ENCODE measurements at places on chromosomes 7 and 10.
A peak's percentile ranks its signal among the peaks of the same experiment; 100 is the strongest.

DNA sequence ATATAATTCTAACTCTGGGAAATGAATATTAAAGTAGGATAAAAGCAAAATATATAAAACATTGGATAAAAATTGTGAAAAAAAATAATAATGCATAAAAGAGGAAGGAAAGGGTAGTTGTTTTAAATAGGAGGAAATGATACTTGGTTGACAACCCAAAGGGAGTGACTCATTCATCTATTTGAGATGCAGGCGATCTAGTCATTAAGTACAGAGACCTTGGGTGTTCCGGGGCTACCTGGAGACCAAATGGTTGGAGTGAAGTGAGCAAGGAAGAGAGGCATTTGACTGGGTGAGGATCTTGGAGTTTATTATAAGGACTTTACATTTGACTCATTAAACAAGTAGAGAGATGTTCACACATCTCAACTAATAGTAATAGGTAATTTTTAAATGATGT, 111.0 kb downstream of the LRRTM3 start:
- DNase-seq: no peak

DNA sequence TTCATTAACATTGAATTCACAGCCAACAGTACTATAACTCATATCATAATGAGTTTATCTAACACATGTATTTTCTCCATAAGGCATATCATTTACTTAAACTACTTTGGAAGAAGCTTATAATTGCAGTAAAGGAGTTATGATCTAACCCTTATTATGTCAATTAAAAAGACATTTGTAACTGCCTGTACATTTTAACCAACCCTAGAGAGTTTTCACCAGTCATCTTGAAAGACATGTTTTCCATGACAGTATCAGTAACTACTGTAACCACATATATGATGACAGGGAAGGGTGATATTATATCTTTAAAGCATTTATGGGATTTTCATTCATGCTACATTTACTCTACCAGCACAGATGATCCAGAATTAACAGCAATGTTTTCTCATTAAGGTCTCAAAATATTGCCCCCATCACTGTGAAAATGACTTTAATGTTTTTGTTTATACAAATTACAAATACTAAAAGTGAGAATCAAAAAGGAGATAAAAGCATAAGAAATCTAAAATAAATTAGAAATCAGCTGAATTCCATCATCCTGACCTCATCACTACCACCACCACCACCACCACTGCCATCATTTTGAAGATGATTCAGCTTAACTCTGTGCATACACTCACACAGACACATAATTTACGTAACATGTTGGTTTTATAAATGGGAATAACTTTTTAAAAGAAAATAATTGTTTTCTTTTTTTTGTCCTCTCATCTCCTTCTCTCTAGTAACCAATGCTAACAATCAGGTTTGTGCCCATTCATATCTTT, 53.6 kb downstream of the MKLN1 start:
- no peak for DNase-seq

- DNase-seq: peak; percentile 16
Observed at GRCh38 chr10:88152728-88153133, 289.3 kb downstream of the PTEN start.

DNA sequence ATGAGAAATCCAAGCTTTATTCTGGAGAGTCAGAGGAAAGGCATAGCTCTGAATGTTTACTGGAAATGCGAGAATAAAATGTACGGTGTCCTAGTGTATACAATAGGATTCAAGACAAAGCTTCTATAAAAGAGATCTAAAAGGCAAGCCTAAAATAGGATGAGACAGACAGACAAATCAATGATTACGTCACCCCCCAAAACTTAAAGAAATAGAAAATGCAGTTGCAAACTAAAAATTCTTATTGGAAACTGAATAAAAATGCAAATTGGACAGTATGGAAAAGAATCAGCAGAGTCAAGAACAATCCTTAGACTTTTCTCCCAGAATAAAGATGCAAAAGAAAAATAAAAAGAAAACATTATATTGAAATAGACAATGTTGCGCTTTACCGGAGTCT, 245.9 kb downstream of the POM121L12 start:
- DNase-seq: no peak

DNA sequence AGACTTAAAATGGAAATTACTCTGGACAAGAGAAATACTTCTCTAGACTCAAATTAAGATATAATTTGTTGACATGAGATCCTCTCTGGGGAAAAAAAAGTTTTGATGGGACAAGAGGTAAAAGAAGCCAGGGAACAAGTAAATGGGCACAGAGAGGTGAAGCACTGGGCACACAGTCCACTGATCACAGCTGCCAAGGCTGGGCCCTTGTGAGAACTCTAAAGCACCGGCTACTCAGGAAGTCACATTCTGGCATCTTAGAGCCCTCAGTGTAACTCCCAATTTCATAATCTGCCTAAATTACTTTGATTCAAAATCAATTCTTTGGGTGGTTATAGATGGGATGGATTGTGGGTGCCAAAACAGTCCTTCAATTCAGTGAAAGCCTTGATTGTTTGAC, 123.2 kb upstream of the CACNA2D1 start:
- no peak for DNase-seq

GRCh38 chr7:5421714-5422395, 1.8 kb downstream of the TNRC18 start:
- peak; percentile 7 for DNase-seq

- DNase-seq: no peak
Observed at GRCh38 chr7:99383791-99384370, 9.4 kb downstream of the ARPC1B start.

- DNase-seq: no peak
Observed at GRCh38 chr7:99840136-99840869, 12.5 kb downstream of the CYP3A43 start.

DNA sequence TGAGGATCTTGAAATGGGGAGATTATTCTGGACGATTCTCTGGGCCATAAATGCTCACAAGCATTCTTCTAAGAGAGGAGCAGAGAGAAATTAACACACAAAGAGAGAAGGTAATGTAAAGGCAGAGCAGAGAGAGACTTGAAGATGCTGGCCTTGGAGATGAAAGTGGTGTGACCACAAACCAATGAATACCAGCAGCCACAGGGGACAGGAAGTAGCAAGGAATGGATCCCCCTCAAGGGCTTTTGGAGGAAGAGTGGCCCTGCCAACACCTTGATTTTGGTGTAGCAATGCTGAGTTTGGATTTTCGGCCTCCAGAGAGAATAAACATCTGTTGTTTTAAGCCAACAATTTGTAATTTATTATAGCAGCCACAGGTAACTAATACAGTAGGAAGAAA, 1155.6 kb downstream of the TYW1 start:
- no peak for DNase-seq

GRCh38 chr7:2870471-2870931, 26.4 kb upstream of the GNA12 start:
- DNase-seq: peak; percentile 55

DNA sequence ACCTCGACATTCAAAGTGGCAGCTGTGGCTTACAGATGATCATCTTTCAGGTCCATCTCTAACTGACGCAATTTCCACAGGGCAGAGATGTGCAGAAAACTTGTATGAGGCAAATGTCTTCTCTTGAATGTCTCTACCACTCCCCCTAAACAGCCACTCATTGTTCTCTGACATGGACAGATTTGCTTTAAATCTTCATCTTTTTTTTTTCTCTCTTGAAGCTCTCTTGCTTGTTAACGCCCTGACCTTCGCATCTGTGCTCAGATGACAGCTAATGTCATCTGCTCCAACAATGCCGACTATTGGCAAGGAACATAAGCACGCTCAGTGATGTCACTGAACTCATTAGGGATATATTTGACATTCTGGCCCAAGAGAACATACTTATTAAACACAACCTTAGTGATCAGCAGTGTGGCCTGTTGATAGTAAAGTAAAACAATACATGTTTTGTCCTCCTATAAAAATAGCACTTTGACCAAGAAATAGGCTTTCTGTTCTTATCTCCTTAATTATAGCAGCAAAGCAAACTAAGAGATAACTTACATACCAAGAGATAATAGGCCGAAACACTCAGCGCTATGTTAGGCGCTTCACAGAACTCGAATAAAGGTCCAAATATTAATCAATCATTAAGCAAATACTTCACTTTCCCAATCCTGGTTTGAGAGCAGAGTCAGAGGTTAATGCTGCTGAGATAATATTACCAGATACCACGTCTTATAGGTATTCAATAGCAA, 583.5 kb downstream of the PARD3 start:
- no peak for DNase-seq

DNA sequence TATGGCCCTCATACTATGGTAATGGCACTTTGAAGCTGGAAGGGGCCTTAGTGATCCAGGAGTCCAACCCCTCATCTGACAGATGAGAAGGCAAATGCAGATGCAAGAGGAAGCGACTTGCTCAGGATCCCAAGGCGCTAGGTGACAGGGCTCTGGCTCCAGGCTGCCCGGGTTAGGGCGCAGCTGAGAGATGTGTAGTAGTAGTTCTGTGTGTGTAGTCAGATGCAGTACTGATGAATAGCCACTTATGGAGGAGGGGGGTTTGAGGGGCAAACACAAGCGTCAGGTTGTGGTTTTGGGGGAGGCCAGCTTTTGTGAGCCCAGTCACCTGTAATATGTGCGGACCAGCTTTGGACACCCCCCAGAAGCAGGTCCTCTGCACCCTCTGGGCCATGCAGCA, 4.8 kb downstream of the ADRA2A start:
- no peak for DNase-seq

DNA sequence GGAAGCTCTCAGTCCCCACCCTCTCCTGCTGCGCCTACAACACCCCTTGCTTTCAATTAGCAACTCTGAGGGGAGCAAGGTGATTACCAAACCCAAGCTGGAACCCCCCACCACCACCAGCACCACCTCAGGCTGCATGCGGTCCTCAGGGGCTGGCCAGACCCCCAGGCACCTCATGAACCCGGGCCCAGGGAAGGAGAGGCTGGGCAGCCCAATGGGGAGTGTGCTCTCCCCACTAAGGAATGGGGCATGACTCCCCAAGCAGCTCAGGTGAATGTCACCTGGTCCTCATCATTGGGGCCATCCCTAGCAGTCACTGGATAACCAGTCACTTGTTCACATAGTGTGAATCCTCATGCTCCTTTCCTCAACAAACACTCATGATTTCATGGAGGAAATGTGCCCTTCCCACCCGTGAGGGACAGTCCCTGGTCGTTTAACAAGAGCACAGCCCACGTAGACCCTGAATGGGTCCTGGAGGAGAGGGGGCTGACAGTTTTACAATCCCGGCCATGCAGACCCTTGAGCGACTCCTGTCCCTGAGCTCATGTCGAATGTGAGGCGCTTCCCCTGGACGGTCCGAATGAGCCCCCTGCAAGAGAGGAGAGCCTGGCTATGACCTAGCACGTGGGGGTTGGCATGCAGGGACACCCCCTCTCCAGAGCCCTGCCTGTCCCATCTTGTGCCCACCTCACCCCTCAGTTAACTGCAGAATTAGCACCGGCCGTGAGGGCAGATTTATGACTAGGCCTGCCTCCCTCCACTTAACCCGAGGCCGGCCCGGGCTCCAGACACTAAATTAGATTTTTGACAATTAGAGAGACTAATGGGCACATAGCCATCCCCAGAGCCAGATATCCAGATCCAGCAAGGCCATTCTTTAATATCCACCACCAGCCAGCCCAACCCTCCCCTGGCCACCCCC, 29.1 kb downstream of the POLL start:
- no peak for DNase-seq

DNA sequence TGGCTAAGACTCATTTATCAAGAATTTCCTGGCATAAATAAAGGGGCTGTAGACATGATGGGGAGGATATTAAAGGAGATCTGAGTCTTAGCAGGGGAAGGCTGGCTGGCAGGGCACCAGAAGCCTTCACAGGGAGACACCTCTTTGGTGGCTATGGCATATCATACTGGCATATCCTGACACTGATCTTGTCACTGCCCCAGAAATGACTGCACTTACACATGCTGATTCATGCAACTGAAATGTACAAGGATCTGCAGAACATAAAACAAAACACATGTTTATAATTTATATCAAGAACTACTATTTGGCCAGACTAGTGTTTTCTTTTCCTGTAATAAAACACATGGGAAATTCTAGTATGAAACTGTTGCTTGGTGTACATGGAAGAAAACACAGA, 5.5 kb upstream of the LIPN start:
- DNase-seq: no peak

DNA sequence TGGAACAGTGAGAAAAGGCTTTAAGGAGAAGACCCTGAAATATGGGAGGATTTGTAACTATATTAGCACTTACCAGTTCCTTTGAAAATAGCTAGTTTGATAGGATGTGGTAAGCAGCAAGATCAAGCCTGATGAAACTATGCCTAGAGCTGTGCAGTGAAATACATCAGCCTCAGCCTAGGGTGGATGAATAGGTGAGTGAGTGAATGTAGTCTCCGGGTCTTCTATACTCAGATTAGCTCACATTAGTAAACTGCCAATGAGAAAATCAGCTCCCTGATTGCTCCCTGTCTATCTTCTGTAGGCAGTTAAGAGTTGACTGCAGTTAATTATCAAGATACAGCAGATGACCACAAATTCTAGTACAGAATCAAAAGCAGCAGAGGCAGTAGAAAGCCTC, 89.6 kb downstream of the ELAPOR2 start:
- no peak for DNase-seq
